Temporal lobe (tissue), 4 donors: ENCODE measurements at places on chromosomes 5 and 9. TPM values are rescaled to one million over a fixed set of nuclear protein-coding genes. Genes with fewer than 3 reads are reported as not detected.

Gene MEIKIN
- not detected for total RNA-seq

Gene RFK
- total RNA-seq = 56.8 TPM

Gene LRRC26
- total RNA-seq = 0.49 TPM

Gene GARIN3
- not detected for total RNA-seq

Gene PTPN3
- total RNA-seq = 4.4 TPM

Gene SPARC
- 124 TPM for total RNA-seq

Gene CTNND2
- 115 TPM for total RNA-seq
